ENCODE measurements at places on chromosomes 1 and 21.

DNA sequence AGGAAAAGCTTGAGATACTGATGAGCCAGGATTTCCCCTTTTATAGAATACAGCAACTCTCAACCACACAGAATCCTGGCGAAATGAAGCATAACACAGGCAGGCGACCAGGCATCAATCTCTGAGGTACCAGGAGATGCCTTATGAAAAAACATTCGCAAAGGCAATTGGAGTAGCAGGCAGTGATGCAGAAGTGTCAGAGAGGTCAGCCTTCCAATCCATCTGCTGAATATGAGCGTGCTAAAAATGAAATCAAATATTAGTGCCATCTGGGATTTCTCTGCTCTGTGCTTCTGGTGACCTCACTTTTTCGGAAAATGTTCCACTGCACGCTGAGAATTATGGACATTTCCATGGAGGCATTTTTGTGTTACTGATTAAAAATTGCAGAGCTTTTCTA, 258.8 kb downstream of the VAV3 start:
- DNase-seq = no peak

DNA sequence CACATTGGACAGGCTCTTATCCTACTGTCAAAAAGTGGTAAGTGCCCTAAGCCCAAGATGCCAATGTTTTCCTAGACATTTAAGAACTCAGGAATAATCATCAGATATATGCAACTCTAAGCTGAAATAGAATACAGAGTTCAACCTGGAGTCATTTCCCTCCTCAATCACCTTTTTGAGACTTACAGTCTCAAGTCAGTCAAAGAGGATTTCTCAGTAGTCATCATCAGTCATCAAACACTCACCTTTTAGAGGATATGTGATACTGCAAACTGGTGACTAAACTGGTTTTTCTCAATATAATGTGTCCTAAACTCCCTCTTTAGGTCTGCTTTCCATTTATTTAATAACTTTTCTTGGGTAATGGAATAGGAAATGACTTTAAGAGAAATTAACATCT, 145.3 kb upstream of the ADAMTS5 start:
- no peak for DNase-seq

- no peak for DNase-seq
These were observed 14.2 kb downstream of the MTOR start for GRCh38 chr1:11248169-11248568.

GRCh38 chr1:105072850-105073249, 1323.2 kb downstream of the AMY1C start:
- DNase-seq = no peak

DNA sequence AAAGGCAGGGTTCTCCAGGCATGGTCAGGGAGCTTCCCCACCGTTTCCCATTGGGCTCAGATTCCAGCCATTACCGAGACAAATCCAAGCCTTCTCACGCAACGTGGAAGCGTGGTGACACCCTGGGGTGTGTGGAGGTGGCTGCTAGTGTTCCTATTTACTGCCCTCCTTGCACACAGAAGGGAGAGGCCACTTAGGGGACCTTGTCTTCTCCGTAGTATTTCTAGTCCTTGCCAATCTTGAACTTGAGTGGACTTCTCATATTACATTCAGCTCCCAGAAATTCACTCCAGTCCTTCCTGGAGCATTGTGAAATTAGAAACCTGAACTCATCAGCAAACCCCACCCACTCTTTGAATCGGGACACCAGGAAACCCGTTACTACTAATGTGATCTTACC, 131.6 kb downstream of the AJAP1 start:
- DNase-seq = no peak

DNA sequence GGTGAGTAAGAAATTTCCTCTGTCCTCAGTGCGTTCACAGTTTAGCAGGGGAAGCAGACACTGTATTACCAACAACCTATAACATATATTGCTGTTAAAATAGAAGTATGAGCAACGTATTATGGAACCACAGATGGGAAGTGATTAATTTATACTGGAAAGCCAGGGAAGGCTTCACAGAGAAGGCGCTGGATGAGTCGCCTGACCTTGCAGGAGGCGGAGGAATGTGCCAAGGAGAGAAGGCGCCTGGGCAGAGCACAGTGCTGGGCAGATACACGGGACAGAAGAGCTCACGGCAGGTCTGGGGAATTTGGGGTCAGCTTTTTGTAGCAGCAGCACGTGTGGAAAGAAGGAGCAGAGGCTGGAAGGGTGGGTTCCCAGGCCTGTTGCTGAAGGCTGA, 116.3 kb downstream of the DHRS3 start:
- DNase-seq = no peak

- DNase-seq = no peak
These were observed 11.7 kb upstream of the GPR37L1 start for GRCh38 chr1:202110977-202111376.

DNA sequence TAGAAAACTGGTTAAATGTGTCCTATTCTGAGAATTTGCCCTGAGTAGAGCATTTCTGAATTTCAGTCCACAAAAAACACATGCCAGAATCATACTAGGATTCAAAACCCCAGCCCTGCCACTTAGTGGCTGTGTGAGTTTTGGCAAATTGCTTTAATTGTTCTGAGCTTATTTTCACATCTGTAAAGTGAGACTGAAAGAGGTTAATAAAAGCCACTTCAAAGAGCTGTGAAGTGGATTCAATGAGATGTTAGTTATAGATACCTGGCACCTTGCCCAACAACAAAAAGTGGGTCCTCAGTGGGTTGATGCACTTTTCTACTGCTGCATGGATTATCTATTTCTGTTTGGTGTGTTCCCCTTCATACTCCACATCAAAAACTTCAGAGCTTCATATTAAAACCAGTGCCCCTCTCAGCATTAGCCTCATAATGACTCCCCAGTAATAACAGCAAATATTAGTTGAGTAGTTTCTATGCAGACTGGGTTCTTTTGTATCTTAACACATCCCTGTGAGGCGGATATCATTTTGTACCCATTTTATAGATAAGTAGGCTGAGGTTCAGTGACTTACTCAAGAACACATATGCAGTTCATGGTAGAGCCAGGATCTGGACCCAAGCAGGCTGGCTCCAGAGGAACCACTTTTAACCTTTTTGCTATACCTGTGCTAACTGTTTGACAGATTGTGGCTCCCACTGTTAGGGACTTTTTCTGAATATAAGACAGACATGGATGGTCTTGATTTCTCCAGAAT, 14.2 kb upstream of the ADORA3 start:
- no peak for DNase-seq

GRCh38 chr1:208027861-208028260, 116.9 kb upstream of the CD34 start:
- no peak for DNase-seq

Measured in nucleus accumbens (tissue), 56 donors.